ENCODE measurements at places on chromosomes 12 and 14.

DNA sequence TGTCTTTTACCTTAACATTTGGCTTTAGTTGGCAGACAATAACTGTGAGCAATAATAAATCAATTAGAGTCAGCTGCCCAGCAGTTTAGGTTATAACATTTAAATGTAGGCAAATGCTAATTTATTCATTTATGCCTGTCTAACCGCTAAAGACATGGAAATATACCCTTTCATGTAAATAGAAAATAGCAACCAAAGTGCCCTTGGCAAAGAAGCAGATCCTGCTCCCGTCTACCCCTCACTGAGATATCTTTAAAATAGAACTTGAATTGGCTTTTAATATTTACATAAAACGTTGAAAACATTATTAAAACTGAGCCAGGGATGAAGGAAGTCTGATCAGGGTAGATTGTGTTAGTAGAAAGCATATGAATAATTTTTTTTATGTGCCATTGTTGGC lies 67.3 kb downstream of the ATP23 start:
- DNase-seq, result no peak

DNA sequence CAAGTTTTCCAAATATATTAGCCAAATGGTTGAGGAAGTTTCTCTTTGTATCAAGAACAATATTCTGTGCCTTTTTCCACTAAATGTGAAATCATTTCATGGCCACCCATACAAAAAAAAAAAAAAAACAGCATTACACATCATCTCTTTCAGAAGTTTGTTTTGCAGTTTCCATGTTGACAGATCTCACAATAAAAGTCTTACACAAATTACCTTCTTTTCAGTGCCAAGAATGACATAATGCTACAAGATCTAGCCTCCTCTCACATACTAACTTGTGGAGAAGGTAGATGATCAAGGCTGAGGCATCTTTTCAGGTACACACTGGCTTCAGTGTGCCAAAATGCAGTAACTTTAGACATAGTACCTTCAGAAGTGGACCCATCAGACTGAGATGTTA lies 35.3 kb downstream of the PRKD1 start:
- DNase-seq, result no peak

- no peak for DNase-seq
Observed at GRCh38 chr12:116182359-116183063, 95.0 kb downstream of the MED13L start.

GRCh38 chr14:65210118-65210821 lies 108.0 kb upstream of the MAX start:
- no peak for DNase-seq

DNA sequence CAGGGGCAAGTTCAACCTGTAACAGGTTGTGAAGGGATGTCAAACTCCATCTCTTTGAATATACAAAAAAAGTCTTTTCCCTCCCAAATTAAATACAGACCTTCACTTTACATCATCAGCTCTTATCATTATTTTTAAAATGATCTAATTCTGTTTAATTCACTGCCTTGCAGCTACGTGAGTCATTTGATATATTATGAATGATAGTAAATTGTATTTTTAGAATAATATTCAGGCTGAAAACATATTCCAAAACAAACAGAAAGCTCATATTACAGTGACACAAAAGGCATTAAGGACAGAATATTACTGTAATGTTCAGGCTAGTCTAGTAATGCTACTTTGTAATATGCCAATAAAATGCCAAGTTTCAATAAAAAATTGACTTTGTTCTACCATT lies 53.3 kb downstream of the BCAT1 start:
- DNase-seq, result no peak

- DNase-seq, result no peak
Observed at GRCh38 chr12:94033101-94033500, 115.3 kb upstream of the PLXNC1 start.

- DNase-seq, result no peak
Observed at GRCh38 chr14:76651410-76652055, 109.7 kb upstream of the VASH1 start.

DNA sequence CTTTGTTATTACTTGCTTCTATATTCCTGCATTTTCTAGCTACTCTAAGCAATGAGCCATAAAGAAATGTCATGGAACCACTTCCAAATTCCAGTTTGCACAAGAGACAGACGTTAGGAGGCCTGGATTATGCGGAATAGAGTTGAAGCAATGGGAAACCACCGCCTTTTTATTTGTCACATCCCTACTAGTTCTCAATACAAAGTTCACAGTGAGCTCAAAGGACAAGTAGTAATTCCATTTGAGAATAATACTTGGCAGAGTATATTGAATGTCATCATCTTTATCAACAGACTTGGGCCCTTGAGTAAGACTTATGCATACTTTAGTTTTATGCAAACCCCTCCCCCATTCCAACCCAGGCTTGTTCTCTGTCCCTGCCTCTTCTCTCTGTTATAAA lies 3.7 kb upstream of the SLC15A5 start:
- DNase-seq, result no peak

- DNase-seq, result no peak
Observed at GRCh38 chr12:80293347-80293746, 150.7 kb upstream of the PTPRQ start.

DNA sequence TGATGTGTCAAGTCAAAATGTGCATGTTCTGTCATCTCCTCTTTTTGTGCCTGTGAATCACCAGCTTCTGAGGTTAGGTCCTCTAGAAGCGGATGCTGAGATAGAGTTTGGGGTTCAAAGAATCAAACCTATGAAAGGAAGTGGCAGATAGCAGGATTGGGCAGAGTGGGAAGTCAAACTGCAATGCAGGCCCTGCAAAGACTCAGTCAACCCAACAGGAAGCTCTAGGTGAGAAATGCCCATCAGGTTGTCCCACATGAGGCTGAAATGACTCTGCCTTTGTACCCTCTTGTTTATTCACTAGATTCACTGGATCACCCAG lies 4.5 kb upstream of the MIA2 start:
- peak; percentile 13 for DNase-seq

DNA sequence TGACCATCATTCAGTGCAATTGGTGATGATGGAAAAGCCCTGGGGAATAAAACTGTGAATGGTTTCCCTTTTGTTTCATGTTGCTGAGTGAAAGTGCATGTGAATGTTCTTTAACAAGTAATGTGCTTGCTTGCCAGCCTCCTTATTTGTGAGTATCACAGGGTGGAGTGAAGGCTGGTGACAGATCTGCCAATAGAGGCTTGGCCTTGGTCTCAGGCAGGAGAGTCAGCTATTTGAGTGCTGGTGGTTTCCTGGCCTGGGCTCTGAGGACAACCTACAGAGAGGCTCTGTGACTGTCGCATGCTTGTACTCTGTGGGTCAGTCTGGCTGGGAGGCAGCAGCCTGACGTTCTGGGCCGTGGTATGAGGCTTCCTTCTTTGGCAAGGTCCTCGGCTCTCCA lies 20.7 kb downstream of the KRT85 start:
- no peak for DNase-seq

All from stimulated activated CD4-positive, alpha-beta T cell treated with anti-CD3 and anti-CD28 coated beads, Interleukin-1b, Interleukin-23, amount 100 ng/mL, for 4 hours (primary cell).